Large intestine (tissue), 12 donors: ENCODE measurements at places on chromosomes 13 and 19. TPM values are rescaled to one million over a fixed set of nuclear protein-coding genes. Genes with fewer than 3 reads are reported as not detected.

The FEM1A gene
- 1.7 TPM for polyA plus RNA-seq

The CD79A gene
- polyA plus RNA-seq = 0.75 TPM

The PALM3 gene
- 2.3 TPM for polyA plus RNA-seq

GRCh38 chr13:111184458-111185401 lies 69.6 kb downstream of the ARHGEF7 start:
- peaks cover 9% of the 10 kb centered on the region for H3K36me3 ChIP-seq
- no peaks in the 10 kb centered on the region for H3K27me3 ChIP-seq
- no peak overlapping the region for H3K27ac ChIP-seq
- no peak overlapping the region for H3K4me3 ChIP-seq

GRCh38 chr13:40438999-40439797 lies 227.2 kb downstream of the FOXO1 start:
- H3K36me3 ChIP-seq = no peaks in the 10 kb centered on the region
- no peak overlapping the region for H3K4me3 ChIP-seq
- no peak for DNase-seq
- H3K27ac ChIP-seq = no peak overlapping the region
- H3K4me1 ChIP-seq = no peaks in the 10 kb centered on the region

- H3K27me3 ChIP-seq = no peaks in the 10 kb centered on the region
- H3K36me3 ChIP-seq = no peaks in the 10 kb centered on the region
- peak overlapping the region; percentile 4 for H3K27ac ChIP-seq
- H3K4me3 ChIP-seq = no peak overlapping the region
Observed at GRCh38 chr13:100182900-100183490, 94.1 kb downstream of the PCCA start.

GRCh38 chr19:35247526-35248309 lies 1.1 kb upstream of the LSR start:
- peaks cover 11% of the 10 kb centered on the region for H3K4me1 ChIP-seq
- H3K36me3 ChIP-seq = peaks cover 13% of the 10 kb centered on the region
- H3K27me3 ChIP-seq = peaks cover 12% of the 10 kb centered on the region
- DNase-seq = peak; percentile 97
- peak overlapping the region; percentile 97 for H3K27ac ChIP-seq

DNA sequence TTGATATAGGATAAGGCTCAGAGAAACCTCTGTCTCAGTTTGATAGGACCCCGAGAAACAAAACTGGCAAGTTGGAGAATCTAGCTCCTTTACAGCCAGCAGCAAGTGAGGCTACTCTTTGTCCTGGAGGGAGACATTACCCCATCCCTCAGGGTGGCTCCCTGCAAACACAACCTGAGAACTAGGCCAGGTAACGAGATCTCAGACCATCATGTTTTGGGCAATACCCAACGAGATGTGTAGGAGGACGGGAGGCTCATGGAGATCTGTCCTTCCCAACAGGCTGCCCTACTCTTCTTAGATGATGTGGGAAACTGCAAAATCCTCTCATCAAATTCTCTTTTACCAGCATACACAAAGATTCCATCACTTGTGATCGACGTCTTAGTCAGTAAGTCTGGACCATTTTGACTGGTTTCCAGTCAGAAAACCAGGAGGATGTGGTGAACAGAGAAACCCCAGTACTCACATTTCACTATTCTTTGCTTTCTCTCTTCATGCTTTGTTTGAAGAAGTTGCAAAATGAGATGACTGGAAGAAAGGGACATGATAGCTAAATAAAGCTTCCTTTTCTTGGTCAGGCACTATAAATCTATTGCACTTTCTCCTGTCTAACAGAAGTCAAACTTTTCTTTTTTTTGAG lies 6.0 kb upstream of the CTU1 start:
- H3K27ac ChIP-seq = no peak overlapping the region
- H3K36me3 ChIP-seq = no peaks in the 10 kb centered on the region
- no peaks in the 10 kb centered on the region for H3K4me1 ChIP-seq
- no peak for DNase-seq
- H3K27me3 ChIP-seq = no peaks in the 10 kb centered on the region

DNA sequence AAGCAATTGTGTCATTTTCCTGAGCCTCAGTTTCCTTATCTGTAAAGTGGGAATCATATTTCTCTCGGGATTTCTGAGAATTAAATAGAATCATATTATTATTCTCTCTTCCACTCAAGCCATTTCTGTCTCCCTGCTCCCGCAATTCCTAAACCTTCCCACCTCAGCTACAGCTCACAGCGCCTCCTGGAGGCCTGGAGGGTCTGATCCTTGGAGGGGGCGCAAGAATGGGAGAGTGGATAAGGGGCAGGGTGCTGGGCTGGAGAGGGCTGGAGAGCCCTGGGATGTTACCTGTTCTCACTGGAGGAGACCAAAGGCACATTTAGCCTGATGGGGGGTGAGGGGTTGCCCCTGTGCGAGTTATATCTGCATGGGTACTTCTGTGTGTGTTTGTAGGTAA lies 31.1 kb upstream of the CYP2S1 start:
- peaks cover 45% of the 10 kb centered on the region for H3K4me1 ChIP-seq
- no peak for DNase-seq
- H3K4me3 ChIP-seq = no peak overlapping the region
- no peaks in the 10 kb centered on the region for H3K27me3 ChIP-seq
- H3K27ac ChIP-seq = no peak overlapping the region
- H3K36me3 ChIP-seq = no peaks in the 10 kb centered on the region

- H3K4me3 ChIP-seq = no peak overlapping the region
- no peak overlapping the region for H3K27ac ChIP-seq
- DNase-seq = no peak
- H3K4me1 ChIP-seq = no peaks in the 10 kb centered on the region
- H3K27me3 ChIP-seq = peaks cover 14% of the 10 kb centered on the region
- no peaks in the 10 kb centered on the region for H3K36me3 ChIP-seq
Observed at GRCh38 chr13:110868720-110869119, 46.1 kb downstream of the ANKRD10 start.

GRCh38 chr13:89496478-89496877 lies 1825.3 kb downstream of the SLITRK5 start:
- no peaks in the 10 kb centered on the region for H3K27me3 ChIP-seq
- H3K4me1 ChIP-seq = no peaks in the 10 kb centered on the region
- no peak overlapping the region for H3K4me3 ChIP-seq
- H3K27ac ChIP-seq = no peak overlapping the region

DNA sequence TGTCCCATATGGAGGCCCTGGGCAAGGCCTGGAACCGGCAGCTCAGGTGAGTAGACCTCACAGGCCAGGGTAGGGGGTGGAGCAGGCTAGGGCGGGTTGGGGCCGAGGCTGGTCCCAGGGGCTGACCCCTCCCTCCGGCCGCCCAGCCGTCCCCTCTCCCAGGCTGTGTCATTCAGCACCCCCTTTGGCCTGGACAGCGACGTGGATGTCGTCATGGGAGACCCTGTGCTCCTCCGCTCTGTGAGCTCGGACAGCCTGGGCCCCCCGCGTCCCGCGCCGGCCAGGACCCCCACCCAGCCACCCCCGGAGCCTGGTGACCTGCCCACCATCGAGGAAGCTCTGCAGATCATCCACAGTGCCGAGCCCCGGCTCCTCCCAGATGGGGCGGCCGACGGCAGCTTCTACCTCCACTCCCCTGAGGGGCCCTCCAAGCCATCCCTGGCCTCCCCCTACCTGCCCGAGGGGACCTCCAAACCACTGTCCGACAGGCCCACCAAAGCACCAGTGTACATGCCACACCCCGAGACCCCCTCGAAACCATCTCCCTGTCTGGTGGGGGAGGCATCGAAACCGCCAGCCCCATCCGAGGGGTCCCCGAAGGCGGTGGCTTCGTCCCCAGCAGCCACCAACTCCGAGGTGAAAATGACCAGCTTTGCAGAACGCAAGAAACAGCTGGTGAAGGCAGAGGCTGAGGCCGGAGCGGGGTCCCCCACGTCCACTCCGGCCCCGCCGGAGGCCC lies 16.0 kb downstream of the CAMSAP3 start:
- no peak overlapping the region for H3K27ac ChIP-seq
- peaks cover 66% of the 10 kb centered on the region for H3K36me3 ChIP-seq
- no peaks in the 10 kb centered on the region for H3K27me3 ChIP-seq
- no peaks in the 10 kb centered on the region for H3K4me1 ChIP-seq

GRCh38 chr13:64420181-64420580 lies 2810.0 kb downstream of the PCDH9 start:
- DNase-seq = no peak
- no peaks in the 10 kb centered on the region for H3K4me1 ChIP-seq
- H3K4me3 ChIP-seq = no peak overlapping the region
- no peaks in the 10 kb centered on the region for H3K36me3 ChIP-seq
- no peaks in the 10 kb centered on the region for H3K27me3 ChIP-seq

- H3K27ac ChIP-seq = peak overlapping the region; percentile 96
- peaks cover 16% of the 10 kb centered on the region for H3K36me3 ChIP-seq
- peaks cover 36% of the 10 kb centered on the region for H3K4me1 ChIP-seq
- peak; percentile 85 for DNase-seq
- peaks cover 3% of the 10 kb centered on the region for H3K27me3 ChIP-seq
Observed at GRCh38 chr19:18109733-18110608, 12.4 kb downstream of the MAST3 start.

- no peaks in the 10 kb centered on the region for H3K4me1 ChIP-seq
- no peak overlapping the region for H3K4me3 ChIP-seq
- no peaks in the 10 kb centered on the region for H3K27me3 ChIP-seq
- DNase-seq = no peak
- H3K27ac ChIP-seq = no peak overlapping the region
Observed at GRCh38 chr13:84651288-84651687, 769.0 kb upstream of the SLITRK1 start.

- no peak overlapping the region for H3K4me3 ChIP-seq
- no peaks in the 10 kb centered on the region for H3K36me3 ChIP-seq
- peak; percentile 37 for DNase-seq
- peaks cover 64% of the 10 kb centered on the region for H3K27me3 ChIP-seq
- no peak overlapping the region for H3K27ac ChIP-seq
Observed at GRCh38 chr13:28492569-28493367, 2.2 kb downstream of the FLT1 start.

GRCh38 chr13:113734826-113735125 lies 24.2 kb upstream of the TMEM255B start:
- DNase-seq = no peak
- no peaks in the 10 kb centered on the region for H3K36me3 ChIP-seq
- H3K27me3 ChIP-seq = peaks cover 10% of the 10 kb centered on the region
- no peak overlapping the region for H3K27ac ChIP-seq

- no peaks in the 10 kb centered on the region for H3K4me1 ChIP-seq
- DNase-seq = no peak
- H3K4me3 ChIP-seq = no peak overlapping the region
- H3K27ac ChIP-seq = no peak overlapping the region
- no peaks in the 10 kb centered on the region for H3K36me3 ChIP-seq
- no peaks in the 10 kb centered on the region for H3K27me3 ChIP-seq
Observed at GRCh38 chr13:44283600-44283999, 90.0 kb upstream of the SERP2 start.

- H3K27ac ChIP-seq = no peak overlapping the region
- H3K4me1 ChIP-seq = no peaks in the 10 kb centered on the region
- no peak overlapping the region for H3K4me3 ChIP-seq
- no peaks in the 10 kb centered on the region for H3K27me3 ChIP-seq
- no peaks in the 10 kb centered on the region for H3K36me3 ChIP-seq
Observed at GRCh38 chr19:18069383-18069782, 17.4 kb downstream of the IL12RB1 start.

- peak; percentile 54 for DNase-seq
- peaks cover 5% of the 10 kb centered on the region for H3K36me3 ChIP-seq
Observed at GRCh38 chr19:47790398-47790814, 11.9 kb downstream of the SELENOW start.
